ENCODE measurements at places on chromosomes 16 and 17. TPM values are rescaled to one million over a fixed set of nuclear protein-coding genes. Genes with fewer than 3 reads are reported as not detected.

The PRCD gene
- total RNA-seq = 4.9 TPM

The AIPL1 gene
- total RNA-seq = not detected

The FA2H gene
- total RNA-seq = 1.8 TPM

The DDX19B gene
- 39.5 TPM for total RNA-seq

DNA sequence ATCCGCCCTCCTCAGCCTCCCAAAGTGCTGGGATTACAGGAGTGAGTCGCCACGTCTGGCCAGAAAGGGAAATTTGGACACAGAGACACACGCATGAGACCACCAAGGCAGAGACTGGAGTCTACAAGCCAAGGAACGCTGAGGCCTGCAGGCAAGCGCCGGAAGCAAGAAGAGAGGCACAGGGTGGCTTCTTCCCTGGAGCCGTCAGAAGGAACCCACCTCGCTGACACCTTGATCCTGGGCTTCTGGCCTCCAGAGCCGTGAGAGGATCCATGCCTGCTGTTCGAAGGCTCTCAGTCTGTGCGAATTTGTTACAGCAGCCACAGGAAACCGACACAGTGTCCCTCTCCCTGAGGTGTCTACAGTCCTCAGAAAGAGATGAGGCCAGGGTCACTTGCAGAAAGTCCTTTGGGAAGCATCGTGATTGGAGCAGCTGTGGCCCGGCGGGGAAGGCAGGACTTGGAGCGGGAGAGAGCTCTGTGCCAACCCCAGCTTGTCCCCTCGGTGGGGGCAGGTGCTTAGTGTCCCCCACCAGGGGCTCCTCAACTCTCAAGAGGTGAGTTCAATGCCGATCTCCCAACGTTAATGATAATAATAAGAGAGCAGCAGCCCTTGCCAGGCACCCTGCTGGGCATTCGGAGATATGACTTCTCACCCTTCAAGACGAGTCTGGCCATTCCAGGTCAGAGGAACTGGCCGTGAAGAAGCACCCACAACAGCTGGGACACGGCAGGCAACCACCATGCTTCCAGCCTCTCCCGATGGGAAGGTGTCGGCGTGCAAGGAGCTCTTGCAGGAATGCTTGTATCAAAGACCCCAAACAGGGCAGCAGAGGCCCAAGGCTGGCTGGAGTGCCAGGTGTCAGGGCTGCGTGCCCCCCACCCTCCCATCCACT lies 68.4 kb upstream of the TNRC6C start:
- DNase-seq = no peak

DNA sequence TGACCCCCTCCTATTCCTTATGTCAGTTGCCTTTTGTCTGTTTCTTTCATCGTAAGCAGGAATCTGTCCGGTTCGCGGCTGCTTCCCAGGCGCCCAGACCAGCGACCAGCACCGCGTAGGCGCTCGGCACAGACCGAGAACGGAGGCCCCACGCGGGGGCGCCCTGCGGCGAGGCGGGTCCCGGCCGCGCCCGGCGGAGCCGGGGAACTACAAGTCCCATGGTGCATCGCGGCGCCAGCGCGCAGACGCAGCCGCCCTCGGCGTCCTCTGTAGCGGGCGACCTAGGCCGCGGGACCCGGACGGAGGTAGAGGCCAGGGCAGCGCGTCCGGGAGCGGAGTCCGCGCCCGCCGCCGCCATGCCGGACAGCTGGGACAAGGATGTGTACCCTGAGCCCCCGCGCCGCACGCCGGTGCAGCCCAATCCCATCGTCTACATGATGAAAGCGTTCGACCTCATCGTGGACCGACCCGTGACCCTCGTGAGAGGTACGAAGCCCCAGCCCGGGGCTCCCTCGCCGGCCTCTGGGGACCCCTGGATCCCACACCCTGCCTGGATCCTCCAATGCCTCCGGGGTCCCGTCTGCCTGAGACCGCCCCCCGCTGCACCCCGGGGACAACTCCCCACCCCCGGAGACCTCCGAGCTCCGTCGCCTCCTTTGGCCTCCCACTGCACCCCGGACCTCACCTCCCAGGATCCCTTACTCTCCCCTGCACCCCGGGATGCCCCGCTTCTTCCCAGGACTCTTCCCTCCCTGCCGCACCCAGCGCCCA lies at the start of gene NDUFB10:
Gene NDUFB10, plus strand, starts transcription at position 270 of the 771 bp plus-strand sequence. Its CDS starts 87 bp downstream, at position 357.
- peak; percentile 90 for DNase-seq

DNA sequence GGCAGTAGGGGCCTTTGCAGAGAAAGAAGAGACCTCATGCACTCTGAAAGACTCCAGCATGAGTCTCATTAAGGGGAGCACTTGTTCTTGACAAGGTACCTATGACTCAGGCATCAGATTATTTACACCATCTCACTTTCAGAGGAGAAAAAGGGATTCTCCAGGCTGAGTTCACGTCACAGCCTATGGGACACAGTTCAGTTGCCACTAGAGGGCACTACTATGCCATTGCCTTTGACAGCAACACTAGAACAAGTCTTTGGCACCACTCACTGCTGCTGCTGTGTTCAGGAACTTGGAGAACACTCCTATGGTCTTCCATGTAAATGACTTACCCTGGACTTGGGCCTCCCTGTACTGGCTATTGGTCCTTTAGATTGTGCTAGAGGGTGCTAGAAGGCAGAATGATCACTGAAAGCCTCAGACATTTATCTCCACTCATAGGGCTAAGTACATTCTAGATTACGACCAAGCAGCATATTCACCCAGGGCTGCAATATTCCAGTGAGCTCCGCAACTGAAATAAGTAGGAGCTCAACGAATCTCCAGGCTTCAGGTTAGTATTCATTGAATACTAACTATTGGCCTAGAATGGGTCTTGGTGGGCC lies 225.1 kb upstream of the CA10 start:
- DNase-seq = peak; percentile 25

GRCh38 chr16:58276346-58276951 lies 18.4 kb downstream of the PRSS54 start:
- no peak for DNase-seq

DNA sequence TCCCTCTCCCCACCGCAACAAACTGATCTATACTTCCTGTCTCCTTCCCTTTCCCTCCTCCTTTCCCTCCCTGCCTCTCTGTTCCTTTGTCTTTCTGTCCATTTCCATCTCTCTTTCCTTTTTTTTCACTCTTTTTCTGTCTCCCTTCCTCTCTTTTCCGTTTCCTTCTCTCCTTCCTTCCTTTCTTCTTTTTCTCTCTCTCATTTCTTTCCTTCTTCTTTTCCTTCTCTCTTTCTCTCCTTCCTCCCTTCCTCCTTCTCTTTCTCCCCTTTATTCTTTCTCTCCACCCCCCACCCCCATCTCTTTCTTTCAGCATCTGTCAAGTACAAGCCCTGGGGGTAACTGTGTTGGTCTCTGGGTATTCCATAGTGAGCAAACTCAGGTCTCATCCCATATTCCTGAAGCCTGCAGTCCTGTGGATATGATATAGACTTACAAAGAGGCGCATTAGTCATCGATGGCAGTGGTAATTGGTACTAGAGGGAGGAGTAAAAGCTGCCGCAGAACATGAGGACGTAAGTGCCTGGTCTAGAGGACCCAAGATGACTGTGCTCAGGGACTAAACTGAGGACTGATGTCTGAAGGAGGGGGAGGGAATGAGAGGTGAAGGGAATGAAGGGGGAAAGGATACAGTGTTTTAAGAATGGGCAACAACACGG lies 50.4 kb downstream of the VAT1L start:
- DNase-seq = no peak

Data from breast epithelium (tissue), 4 donors.